ENCODE measurements at places on chromosomes 7 and 10.

- H3K4me1 ChIP-seq, result no peaks in the 10 kb centered on the region
- no peak overlapping the region for H3K27ac ChIP-seq
- DNase-seq, result no peak
- no peaks in the 10 kb centered on the region for H3K36me3 ChIP-seq
- peaks cover 4% of the 10 kb centered on the region for H3K27me3 ChIP-seq
These were observed 60.1 kb downstream of the TACC2 start for GRCh38 chr10:122049076-122049475.

GRCh38 chr7:24756545-24757352 is 515 bp downstream of the GSDME start:
- DNase-seq, result no peak
- no peaks in the 10 kb centered on the region for H3K36me3 ChIP-seq
- peaks cover 57% of the 10 kb centered on the region for H3K27me3 ChIP-seq
- peak overlapping the region; percentile 67 for H3K4me3 ChIP-seq
- H3K4me1 ChIP-seq, result peaks cover 24% of the 10 kb centered on the region

GRCh38 chr7:115085421-115085820 is 163.5 kb downstream of the MDFIC start:
- no peaks in the 10 kb centered on the region for H3K4me1 ChIP-seq
- no peaks in the 10 kb centered on the region for H3K36me3 ChIP-seq
- H3K27me3 ChIP-seq, result peaks cover 2% of the 10 kb centered on the region
- no peak overlapping the region for H3K4me3 ChIP-seq
- DNase-seq, result no peak

- H3K4me1 ChIP-seq, result peaks cover 52% of the 10 kb centered on the region
- H3K36me3 ChIP-seq, result no peaks in the 10 kb centered on the region
- no peak overlapping the region for H3K27ac ChIP-seq
- no peak overlapping the region for H3K4me3 ChIP-seq
These were observed 251.3 kb downstream of the CAMK1D start for GRCh38 chr10:12600652-12601051.

DNA sequence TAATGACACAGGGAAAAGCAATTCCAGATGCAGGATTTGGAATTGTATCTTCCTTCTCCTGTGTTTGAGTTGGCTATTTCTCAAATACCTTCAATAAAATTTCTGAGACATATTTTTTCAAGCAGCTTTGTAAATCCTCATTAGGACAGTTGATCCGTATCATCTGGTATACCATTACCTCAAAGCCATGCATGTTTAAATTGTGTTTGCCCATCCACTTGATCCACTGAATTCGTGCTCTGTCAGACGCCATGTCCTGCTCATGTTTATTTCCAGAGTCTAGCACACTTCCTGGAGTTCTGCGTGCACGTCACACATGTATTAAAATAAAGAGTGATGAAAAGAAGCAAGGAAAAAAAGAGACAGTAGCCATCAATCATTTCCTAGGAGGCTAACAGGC is 141.8 kb upstream of the CDC14C start:
- H3K27me3 ChIP-seq, result peaks cover 5% of the 10 kb centered on the region
- no peak for DNase-seq
- H3K27ac ChIP-seq, result no peak overlapping the region
- no peaks in the 10 kb centered on the region for H3K4me1 ChIP-seq

DNA sequence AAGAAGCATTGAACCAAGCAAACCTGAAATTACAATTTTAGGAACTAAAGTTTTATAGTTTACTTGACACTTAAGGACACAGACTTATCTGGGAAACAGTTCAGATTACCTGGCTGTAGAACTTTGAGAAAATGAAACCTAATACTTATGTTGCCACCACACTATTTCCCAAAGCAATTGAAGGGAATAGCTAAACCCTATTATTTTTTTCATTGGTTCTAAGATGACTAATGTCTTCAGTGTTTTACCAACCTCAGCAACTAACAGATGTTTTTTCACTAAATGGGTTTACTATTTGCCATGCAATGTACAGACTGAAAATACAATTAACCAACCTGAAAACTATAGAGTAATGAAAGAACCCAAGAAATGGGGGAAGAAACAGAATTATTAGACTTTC is 689.6 kb downstream of the SORCS1 start:
- no peaks in the 10 kb centered on the region for H3K4me1 ChIP-seq
- no peaks in the 10 kb centered on the region for H3K27me3 ChIP-seq
- H3K4me3 ChIP-seq, result no peak overlapping the region

DNA sequence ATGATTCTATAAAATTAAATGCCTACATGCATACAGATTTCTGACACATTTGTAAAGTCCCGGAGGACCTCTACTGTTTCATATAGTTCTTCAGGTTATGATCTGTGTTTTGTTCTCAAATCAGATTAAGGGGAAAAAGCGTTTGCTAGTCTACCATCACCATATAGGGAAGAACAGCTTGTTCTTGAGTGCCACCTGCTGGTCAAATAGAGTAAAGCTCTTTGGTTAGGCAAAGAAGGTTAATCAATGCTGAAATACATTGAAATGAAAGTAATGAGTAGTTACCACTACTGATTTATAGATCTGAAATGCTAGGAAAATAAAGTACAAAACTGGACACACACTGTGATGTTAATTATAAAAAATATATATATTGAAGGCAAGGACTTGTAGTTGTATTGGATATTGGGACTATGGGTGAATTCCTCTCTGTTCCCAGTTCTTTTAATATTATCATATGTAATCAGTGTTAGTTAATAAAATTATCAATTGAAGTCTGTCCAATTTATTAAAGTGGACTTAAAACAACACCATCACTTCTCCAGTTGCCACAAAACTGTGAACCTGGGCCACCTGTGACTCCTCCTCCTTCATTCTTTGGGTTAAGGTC is 72.6 kb upstream of the PDLIM1 start:
- peaks cover 12% of the 10 kb centered on the region for H3K27me3 ChIP-seq
- DNase-seq, result peak; percentile 39
- H3K4me1 ChIP-seq, result no peaks in the 10 kb centered on the region
- no peak overlapping the region for H3K27ac ChIP-seq

GRCh38 chr7:115066050-115066449 is 144.2 kb downstream of the MDFIC start:
- no peaks in the 10 kb centered on the region for H3K27me3 ChIP-seq
- H3K4me3 ChIP-seq, result no peak overlapping the region
- no peaks in the 10 kb centered on the region for H3K4me1 ChIP-seq
- H3K36me3 ChIP-seq, result no peaks in the 10 kb centered on the region
- no peak for DNase-seq

- H3K27me3 ChIP-seq, result peaks cover 43% of the 10 kb centered on the region
- no peak overlapping the region for H3K4me3 ChIP-seq
- H3K27ac ChIP-seq, result no peak overlapping the region
- peaks cover 3% of the 10 kb centered on the region for H3K36me3 ChIP-seq
These were observed 2.5 kb downstream of the SH3PXD2A start for GRCh38 chr10:103852856-103853255.

GRCh38 chr10:128056303-128057050 is 69.7 kb downstream of the MKI67 start:
- no peak overlapping the region for H3K4me3 ChIP-seq
- peak overlapping the region; percentile 60 for H3K27ac ChIP-seq
- peaks cover 4% of the 10 kb centered on the region for H3K36me3 ChIP-seq
- H3K4me1 ChIP-seq, result peaks cover 57% of the 10 kb centered on the region

- H3K4me1 ChIP-seq, result no peaks in the 10 kb centered on the region
- no peak for DNase-seq
These were observed 360.7 kb upstream of the AUTS2 start for GRCh38 chr7:69237541-69237940.

DNA sequence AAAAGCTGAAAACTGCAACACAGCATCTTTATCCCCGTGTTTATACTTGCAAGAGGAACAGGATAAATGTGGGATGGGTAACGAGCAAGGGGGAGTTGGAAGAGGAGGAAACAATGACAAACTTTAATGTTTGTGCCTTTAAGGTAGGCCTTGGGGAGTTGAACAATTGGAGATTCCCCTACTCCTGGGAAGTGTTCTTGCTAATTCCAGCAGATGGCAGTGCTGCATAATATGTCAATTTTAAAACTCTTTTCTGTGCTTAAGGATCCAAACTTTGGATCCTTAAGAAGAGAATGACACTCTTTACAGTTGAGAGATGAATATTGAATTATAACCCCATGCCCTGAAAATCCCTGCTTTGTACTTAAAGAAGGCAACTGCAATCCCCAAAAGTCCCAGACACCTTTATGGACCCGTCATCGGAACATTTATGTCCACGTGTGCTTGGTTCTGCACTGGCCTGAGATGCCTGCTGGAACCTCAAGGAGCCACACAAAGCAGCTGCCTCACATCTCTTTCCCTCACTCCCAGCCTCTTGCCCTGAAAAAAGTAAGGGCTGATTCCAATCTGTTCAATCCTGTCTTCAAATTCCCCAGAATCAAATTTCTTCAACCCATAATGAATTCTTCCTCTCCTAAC is 12.0 kb downstream of the IFIT5 start:
- no peaks in the 10 kb centered on the region for H3K27me3 ChIP-seq
- no peak overlapping the region for H3K4me3 ChIP-seq
- no peaks in the 10 kb centered on the region for H3K4me1 ChIP-seq
- peak; percentile 22 for DNase-seq

DNA sequence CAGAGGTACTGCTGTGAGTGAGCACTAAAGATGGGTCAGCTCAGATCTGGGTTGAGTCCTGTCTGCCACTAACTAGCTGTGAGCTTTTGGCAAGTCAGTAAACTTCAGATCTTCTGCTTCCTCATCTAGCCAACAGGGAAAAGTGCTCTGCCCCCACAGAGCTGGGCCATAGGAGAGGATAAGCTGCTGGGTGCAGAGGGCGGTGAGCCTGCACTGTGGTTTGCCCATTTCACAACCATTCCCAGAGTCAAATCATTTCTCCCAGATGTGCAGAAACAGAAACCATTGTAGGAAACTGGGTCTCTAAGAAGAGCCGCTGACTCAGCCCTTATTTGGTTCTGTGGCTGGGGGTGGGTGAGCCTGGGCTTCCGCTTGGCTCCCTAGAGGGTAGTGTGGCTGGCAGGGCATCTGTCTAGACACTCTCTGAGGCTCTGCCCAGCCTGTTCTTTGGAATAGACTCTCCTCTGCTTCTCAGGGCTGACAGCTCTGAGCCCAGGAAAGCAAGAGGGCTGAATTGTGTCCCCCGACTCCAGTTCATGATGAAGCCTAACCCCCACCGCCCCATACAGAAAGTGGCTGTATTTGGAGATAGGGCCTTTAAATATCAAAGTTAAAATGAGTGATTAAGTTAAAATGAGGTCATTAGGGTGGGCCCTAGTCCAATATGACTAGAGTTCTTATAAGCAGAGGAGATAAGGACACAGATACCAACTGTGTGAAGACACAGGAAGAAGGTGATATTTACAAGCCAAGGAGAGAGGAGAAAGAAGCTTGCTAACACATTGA is 29.5 kb upstream of the ARHGAP22 start:
- no peak overlapping the region for H3K4me3 ChIP-seq
- no peaks in the 10 kb centered on the region for H3K36me3 ChIP-seq
- no peak for DNase-seq

DNA sequence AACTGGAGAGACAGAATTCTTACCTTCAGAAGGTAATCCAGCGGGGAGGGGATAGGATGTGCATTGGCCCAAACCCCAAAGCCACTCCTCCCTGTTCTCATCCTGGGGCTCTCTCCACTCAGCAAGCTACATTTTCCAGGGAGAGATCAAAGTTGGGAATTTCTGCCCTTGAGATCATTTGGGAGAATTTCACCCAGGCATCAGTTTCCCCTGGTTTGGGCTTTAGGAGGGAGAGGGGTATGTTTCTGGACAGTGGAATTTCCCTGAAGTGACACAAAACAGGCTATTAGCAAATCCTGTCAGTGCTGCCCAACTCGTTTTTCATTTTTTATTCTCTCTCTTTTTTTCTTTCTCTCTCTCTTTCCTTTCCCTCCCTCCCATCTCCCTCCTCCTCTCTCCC is 35.7 kb downstream of the CYP17A1 start:
- H3K36me3 ChIP-seq, result no peaks in the 10 kb centered on the region
- peaks cover 31% of the 10 kb centered on the region for H3K4me1 ChIP-seq
- H3K4me3 ChIP-seq, result no peak overlapping the region
- H3K27me3 ChIP-seq, result no peaks in the 10 kb centered on the region
- H3K27ac ChIP-seq, result peak overlapping the region; percentile 66

- peak overlapping the region; percentile 15 for H3K27ac ChIP-seq
- H3K27me3 ChIP-seq, result peaks cover 62% of the 10 kb centered on the region
- DNase-seq, result no peak
- peaks cover 27% of the 10 kb centered on the region for H3K4me1 ChIP-seq
- no peaks in the 10 kb centered on the region for H3K36me3 ChIP-seq
These were observed 766 bp downstream of the BAMBI start for GRCh38 chr10:28677888-28678686.

- H3K4me1 ChIP-seq, result peaks cover 9% of the 10 kb centered on the region
- no peak overlapping the region for H3K4me3 ChIP-seq
- DNase-seq, result no peak
These were observed 101.2 kb upstream of the APBB1IP start for GRCh38 chr10:26336979-26337378.

DNA sequence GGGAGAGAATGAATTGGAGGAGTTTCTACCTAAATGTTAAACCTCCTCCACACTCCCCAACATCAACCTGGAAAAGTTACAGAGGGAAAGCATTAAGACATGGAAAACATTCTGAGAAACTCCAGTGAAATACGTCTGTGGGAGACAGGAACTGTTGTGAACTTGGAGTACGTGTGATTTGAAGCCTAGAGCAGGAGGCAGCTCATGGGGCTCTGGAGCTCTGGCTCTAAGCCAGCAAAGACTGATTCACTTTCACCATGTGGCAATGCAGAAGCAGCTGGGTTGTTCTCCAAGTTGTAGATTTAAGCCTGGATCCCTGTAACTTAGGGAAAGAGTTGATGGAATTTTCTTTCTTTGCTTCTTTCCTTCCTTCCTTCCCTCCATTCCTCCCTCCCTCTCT is 503.2 kb downstream of the NRG3 start:
- no peaks in the 10 kb centered on the region for H3K4me1 ChIP-seq
- no peak for DNase-seq
- H3K27ac ChIP-seq, result no peak overlapping the region
- no peaks in the 10 kb centered on the region for H3K36me3 ChIP-seq
- no peak overlapping the region for H3K4me3 ChIP-seq
- H3K27me3 ChIP-seq, result no peaks in the 10 kb centered on the region

- H3K4me1 ChIP-seq, result peaks cover 39% of the 10 kb centered on the region
- H3K27me3 ChIP-seq, result no peaks in the 10 kb centered on the region
- peak overlapping the region; percentile 75 for H3K4me3 ChIP-seq
These were observed 412 bp downstream of the PIP4K2A start for GRCh38 chr10:22713853-22714478.

GRCh38 chr7:33050535-33051318 is 11.8 kb downstream of the NT5C3A start:
- peak; percentile 3 for DNase-seq
- H3K27ac ChIP-seq, result peak overlapping the region; percentile 66
- H3K27me3 ChIP-seq, result no peaks in the 10 kb centered on the region

GRCh38 chr7:105304040-105304895 is 84.5 kb downstream of the SRPK2 start:
- H3K4me3 ChIP-seq, result no peak overlapping the region
- peaks cover 54% of the 10 kb centered on the region for H3K4me1 ChIP-seq
- no peak for DNase-seq
- H3K36me3 ChIP-seq, result no peaks in the 10 kb centered on the region
- H3K27ac ChIP-seq, result no peak overlapping the region
- no peaks in the 10 kb centered on the region for H3K27me3 ChIP-seq

DNA sequence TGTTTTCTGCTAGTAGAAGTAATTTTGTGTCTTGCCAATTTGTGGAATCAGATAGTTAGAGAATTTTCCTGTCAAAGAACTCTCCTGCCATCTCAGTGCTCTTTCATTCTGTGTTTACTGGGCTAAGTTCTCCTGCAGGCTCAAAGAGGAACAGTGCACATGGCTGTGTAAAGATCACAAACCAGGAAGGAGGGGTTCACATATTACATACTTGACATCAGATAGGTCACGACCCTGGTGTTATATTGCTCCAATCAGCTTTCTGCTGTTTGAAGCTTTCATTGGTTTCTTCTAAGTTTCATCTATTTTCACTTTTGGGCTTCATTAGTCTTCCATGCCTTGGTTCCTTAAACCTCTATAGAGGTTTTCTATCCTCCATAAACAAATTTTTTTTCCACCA is 13.5 kb upstream of the ELMO1 start:
- H3K36me3 ChIP-seq, result no peaks in the 10 kb centered on the region
- no peak overlapping the region for H3K4me3 ChIP-seq
- peaks cover 4% of the 10 kb centered on the region for H3K27me3 ChIP-seq
- DNase-seq, result no peak

All from naive thymus-derived CD8-positive, alpha-beta T cell (primary cell).